ENCODE measurements at places on chromosomes 2 and 18.

GRCh38 chr18:48186131-48186766 is 222.9 kb downstream of the ZBTB7C start:
- DNase-seq, result no peak

- no peak for DNase-seq
These were observed 86.5 kb downstream of the VSNL1 start for GRCh38 chr2:17626986-17627385.

DNA sequence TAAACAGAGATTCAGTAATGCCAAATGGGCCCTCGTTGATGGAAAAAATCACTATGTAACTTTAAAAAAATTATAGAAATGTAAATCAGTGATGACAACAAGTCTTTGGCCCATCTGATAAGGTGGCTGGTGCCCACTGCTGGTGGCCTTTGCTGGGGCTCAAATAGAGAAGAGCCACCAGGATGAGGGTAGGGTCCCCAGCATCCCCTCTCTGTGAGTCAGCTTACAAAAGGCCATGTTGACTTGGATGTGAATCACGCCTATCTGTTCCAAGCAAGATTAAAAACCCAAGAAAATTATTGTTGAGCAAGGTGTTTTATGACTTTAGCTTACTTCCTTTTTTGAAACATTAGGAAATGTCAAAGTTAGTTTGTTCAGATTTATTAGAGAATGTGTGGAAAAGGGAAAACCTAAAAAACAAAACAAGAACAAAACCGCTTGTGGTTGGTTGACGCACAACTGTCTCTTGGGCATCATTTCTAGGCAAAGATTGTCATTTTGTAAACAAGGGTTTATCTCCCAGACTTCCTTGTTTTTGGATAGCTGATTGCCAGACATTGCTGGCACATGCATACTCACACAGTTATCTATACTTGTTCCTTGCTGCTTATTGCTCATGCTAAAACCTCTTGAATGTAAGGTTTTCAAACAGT is 53.7 kb upstream of the ZNF396 start:
- no peak for DNase-seq

DNA sequence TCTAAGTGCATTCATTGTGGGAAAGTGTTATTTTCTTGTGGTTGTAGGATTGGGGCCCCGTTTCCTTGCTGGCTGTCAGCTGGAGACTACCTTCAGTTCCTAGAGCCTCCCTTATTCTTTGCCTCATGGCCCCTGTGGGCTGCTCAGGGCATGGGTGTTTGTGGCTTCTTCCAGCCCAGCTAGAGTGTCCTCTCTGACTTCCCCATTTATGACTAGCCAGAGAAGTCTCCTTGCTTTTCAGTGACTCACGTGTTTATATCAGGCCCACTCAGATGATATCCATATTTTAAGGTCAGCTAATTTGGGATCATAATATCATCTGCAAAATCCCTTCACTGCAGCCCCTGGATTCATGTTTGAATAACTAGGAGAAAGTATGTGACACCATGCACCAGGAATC is 62.8 kb downstream of the DTNA start:
- no peak for DNase-seq

DNA sequence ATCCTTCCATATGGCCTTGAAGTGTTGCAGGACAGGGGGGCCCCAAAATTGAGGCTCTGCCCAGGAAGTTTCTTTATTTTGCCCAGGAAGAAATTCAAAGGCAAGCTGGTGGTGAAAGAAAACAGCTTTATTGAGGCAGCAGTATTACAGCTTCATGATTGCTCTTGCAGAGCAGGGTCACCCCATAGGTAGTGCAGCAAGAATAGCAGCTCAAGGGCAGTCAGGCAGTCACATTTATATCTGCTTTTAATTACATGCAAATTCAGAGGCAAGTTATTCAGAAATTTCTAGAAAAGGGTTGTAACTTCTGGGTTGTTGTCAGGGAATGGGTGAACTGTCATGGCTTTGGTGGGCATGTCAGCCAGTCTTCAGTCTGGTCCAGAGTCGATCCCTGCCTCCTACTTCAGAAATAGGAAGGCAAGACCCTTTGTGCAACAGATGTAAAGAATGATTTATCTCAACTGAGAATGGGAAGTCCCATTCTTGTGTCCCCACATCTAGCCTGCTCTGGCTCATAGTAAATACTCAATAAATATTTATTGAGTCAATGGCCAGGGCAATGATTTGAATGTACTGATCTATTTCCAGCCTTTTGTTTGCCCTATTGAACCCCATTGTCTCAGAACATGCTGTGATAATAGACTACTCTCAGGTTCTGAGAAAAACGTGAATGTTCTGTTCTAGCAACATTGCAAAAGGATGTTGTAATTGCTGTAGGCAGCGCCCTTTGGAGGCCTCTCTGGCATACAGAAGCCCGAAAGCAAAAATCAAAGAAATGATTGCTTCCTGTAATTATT is 129.8 kb downstream of the MYO3B start:
- DNase-seq, result no peak

DNA sequence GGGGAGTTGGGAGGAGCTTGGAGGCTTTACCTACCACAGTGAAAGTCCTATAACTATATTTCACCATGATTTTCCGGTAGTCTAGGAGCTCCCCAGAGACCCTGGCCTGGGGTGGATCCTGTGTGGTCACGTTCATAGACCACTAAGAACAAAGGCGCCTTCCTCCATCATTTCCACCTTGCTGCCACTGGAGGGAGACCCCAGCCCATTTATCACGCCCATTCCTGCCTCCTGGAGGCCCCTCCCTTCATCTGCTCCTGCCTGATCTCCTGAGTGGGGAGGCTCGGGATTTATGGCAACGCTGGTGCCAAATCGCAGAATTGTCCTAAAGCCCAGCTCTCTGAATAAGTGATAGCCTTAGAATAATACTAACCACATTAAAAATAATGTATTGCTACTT is 507.6 kb upstream of the SPHKAP start:
- no peak for DNase-seq

- no peak for DNase-seq
These were observed 146.5 kb downstream of the CABLES1 start for GRCh38 chr18:23281626-23282436.
